Skin of body (tissue), 3 donors: ENCODE measurements at places on chromosomes 1 and 21. TPM values are rescaled to one million over a fixed set of nuclear protein-coding genes. Genes with fewer than 3 reads are reported as not detected.

DNA sequence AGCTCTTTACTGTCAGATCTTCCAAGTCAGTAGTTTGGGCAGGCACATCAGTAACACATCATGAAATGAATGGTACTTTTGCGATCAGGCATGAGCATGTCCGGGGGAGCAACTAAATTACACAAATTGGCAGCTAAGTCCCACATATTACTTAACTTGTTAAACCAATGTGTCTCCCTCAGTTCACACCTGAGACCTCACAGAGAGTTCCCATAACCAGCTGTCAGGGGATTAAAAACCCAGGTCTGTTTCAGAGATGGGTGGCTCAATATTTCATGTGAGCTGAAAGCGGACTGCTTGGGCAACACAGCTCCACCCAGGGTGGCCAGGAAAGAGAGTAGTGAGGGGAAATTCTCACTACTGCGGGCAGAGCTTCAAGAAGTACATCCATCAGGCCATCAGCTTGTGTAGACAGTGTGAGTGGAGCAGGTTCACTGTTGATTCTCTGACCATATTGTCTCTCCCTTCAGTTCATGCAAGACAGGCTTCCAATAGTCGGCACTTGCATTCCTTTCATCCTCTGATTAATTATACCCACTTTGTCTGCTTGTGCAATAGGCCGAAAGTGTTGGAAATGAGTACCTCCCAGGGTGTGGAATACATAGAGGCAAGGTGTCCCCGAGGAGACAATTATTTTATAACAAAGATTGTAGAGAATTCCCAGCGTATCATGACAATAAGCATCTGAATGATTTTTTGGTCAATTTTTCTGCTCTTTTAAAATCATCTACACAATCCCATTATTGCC is 139.9 kb downstream of the PTGER3 start:
- no peak for DNase-seq

GRCh38 chr1:234559152-234559901 is 50.7 kb downstream of the IRF2BP2 start:
- no peak for DNase-seq

CASQ1 gene
- total RNA-seq = 109 TPM

GRCh38 chr21:43338951-43339350 is 88.0 kb downstream of the SIK1 start:
- DNase-seq = no peak

DNA sequence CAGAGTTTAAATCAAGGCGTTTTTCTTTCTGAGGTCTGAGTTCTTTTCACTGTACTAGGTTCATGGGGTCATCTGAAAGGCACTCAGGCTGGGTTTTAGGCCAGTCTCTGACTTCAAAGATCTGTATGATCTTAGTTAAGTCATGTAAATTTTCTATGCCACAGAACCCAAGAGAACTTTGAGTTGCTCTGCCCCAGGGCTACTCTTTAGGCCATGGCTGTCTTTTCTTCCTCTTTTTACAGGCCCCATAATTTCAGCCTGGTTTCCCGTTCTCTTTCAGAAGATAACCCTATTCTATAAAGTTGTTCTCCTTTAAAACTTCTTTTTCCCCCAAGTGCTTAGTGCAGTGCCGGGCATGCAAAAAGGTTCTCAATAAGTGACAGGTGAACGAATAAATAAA is 26.1 kb downstream of the METTL13 start:
- DNase-seq = no peak

- DNase-seq = no peak
Observed at GRCh38 chr21:15408089-15408488, 321.7 kb upstream of the USP25 start.

GRCh38 chr1:248189026-248189425 is 8.0 kb upstream of the OR2M3 start:
- DNase-seq = no peak

DNA sequence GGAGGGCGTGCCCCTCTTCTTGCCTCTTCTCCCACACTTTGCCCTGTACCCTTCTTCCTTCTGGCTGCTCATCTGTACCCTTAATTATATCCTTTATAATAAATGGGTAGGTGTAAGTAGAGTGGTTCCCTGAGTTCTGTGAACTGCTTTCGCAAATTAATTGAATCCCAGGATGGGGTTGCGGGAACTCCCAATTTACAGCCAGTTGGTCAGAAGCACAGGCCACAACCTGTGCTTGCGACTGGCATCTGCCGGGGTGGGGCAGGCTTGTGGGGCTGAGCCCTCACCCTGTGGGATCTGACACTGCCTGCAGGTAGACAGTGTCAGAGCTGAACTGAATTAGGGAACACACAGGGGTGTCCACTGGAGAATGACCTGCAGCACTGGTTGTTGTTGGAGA is 244.9 kb downstream of the KCNJ6 start:
- no peak for DNase-seq

DNA sequence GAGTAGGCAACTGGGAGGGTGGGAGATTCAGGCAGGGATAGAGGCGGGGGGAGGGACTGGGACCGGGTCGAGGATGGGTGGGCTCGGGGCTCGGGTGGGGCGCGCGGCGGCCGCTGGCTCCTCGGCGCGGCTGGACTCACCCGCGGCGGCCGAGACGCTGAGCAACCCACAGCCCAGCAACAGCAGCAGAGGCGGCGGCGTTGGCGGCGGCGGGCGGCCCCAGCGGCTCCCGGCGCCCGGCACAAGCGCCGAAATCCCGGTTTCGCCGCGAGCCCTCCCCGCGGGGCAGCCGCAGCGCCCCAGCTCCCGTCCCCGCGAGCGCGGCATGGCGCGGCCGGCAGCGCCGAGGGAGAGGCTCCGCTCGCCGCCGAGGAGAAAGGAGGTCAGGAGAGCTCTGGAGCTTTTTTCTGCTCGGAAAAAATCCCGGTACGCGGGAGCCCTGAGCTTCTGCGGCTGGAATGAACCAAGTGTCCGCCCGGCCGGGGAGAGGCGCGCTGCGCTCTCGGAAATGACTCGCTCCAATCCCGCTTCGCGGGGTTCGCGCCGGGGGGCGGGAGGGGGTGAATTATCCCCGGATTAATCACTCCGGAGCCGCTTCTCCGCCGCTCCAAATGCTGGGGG is at the start of gene CSMD2:
Gene CSMD2, minus strand, starts transcription at position 460 of the 621 bp plus-strand sequence. Its CDS starts 133 bp downstream, at position 327.
- peak; percentile 27 for DNase-seq

DNA sequence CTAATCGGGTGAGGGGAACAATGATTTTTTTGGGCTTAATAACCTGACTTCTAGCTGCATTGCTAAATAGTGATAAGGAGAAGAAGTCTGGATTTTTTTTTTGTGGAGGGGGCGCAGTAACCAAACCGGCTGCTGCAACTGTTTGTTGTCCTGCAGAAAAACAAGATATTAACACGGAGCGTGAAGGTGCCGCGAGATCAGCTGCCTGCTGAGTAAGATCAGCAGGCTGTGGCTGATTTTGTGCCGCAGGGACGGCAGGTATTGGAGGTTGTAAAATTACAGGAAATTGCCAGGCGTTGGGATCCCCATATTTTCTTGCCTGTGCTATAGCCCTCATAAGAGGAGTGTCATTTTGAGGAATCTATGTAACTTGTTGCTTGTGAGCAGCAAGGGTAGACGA is 8.7 kb upstream of the LRRC47 start:
- no peak for DNase-seq

PLPPR5 gene
- 3.2 TPM for total RNA-seq

OR10J1 gene
- not detected for total RNA-seq

DNA sequence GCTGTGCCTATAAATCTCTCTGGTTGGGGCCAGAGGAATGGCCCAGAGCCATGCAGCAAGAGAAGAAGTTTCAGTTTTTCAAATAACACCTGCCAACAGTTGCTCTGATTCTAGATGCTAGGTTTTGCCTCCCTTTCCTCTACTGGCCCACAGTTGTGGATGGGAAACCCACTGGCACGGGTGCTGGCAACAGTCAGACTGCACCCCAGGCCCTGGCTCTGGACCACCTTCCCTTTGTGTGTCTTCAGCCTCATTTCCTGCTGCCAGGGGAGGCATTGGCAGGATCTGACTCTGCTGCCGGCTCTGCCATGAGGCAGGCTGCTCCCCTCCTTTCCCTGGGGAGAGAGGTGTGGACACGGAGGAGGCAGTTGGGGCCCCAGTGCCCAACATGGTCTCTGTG is 142.0 kb downstream of the IGSF21 start:
- no peak for DNase-seq

DNA sequence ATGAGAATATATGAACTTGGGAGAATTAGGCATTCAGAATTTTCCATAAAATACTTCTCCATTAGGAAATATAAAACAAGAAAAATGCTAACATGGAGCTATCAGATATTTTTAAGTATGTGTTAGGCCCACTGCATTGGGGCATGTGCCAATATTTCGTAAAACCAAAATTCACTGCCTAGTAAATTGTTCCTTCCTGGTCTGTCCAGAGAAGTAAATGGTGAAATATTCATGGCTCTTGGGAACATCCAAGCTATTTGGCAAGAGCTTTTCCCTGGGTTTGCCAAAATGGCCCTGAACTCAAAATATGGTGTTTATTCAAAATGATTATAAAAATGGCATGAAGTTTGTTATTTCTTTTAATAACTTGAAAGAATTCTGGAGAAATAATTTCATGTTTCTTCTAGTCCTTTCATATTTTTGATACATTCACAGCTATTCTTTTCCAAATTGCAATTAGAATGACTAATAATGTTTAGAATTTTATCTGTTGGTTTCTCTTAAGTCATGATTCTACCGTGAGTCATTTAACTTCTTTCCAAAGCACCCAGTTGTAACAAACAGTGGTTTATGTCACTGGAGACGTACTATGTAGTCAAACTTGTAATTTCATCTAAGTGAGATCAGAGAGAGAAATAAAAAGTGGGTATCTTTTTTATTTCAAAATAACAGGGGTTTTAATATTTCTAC is 25.7 kb upstream of the SLC19A2 start:
- DNase-seq = no peak

DNA sequence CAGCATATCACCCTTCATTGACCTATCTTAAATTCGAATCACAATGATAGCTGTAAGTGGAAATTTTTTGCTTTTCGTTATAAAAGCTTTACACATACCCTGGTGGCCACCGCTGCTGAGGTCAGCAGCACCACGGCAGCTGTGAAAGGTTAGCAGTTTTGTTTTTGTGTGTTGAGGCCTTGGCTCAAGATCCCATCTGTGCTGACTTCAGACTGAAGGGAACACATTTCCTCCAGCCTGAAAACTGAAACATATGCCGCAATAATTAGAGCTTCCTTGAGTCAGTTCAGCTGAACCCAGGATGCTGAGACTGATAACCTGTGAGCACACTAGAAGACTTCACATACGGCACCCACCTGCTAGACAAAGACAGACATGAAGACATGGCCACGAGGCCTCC is 103.0 kb downstream of the SMYD3 start:
- peak; percentile 28 for DNase-seq

GRCh38 chr1:18341291-18342069 is 139.2 kb upstream of the KLHDC7A start:
- DNase-seq = no peak

DNA sequence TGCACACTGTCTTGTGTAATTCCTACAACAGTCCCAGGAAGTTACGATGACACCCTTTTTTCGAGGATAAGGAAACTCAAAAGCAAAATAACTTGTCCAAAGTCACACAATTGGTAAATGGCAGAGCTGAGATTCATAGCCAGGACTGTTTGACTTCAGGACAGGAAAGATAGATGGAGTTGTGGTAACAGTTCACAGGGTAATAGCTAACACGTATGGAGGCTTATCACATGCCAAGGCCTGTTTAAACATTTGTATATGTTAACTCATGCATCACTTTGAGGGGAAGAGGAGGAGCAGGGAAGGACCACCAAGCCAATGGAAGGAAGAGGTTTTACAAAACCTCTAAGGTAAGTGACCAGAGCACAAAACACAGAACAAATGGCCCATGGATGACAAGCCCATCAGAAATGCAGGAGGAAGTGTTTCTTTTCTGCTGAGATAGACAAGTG is 2.8 kb downstream of the DHCR24 start:
- DNase-seq = peak; percentile 71

SPRR2A gene
- total RNA-seq = 1.6 TPM

DNA sequence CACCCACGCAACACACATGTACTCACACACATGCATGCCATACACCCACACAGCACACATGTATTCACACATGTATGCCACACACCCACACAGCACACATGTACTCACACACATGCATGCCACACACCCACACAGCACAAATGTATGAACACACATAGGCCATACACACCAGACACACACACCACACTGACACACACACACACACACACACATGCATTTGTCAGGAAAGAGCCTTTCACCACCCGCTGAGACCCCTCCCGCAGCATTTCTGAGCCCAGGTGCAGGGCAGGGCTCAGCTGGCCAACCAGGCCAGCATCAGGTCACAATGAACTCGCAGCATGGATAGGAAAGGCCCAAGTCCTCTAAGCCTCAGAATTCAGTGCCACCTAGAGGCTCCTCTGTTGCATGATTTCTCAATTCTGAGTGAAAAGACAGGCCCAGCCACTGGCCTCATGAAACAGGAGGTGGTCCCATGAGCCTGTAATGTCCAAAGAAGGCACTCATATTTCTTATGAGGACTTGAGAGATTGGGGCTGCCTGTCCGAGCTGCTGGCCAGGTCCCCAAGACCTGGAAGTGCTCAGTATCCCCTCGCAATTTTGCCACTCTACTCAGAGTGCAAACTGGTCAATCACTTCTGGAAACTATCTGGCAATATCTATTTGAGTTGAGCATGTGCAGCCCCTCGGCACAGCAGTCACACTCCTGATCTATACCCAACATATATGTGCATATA is 57.3 kb downstream of the PSMG1 start:
- DNase-seq = peak; percentile 76

GRCh38 chr1:85584923-85585322 is 4.4 kb downstream of the CCN1 start:
- DNase-seq = peak; percentile 27

DNA sequence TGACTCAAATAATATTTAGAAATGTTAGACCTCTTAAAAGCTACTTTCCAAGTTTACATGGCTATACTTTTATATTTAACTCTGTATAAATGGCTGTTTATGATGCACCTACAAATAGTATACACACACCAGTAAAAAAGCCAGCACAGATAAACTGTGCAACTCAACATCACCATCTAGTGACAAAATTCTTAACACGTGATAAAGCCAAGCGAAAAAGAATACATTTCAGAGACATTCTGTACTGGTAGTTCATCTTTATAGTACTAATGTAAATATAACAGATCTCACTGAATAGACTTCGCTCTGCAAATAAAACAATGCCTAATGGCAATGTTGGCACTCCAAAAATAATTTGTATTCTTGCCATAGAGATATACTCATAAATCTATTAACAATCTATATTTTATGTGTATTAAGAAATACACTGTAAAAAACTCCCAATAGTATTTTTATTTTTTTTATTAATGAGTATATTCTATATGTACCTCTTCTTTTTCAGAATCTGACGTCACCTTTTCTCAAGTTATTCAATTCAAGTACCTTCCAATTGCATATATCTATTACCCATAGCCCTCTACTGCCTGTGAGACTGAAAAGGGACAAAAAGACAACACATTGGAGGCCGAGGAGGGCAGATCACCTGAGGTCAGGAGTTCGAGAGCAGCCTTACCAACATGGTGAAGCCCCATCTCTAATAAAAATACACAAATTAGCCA is 100.2 kb downstream of the DPYD start:
- DNase-seq = peak; percentile 19

RBM11 gene
- total RNA-seq = 0.30 TPM
